Activated CD4-positive, alpha-beta T cell treated with anti-CD3 and anti-CD28 coated beads, Interleukin-2, amount 50 U/mL, for 16 hours (primary cell): ENCODE measurements at places on chromosomes 1 and 21.

DNA sequence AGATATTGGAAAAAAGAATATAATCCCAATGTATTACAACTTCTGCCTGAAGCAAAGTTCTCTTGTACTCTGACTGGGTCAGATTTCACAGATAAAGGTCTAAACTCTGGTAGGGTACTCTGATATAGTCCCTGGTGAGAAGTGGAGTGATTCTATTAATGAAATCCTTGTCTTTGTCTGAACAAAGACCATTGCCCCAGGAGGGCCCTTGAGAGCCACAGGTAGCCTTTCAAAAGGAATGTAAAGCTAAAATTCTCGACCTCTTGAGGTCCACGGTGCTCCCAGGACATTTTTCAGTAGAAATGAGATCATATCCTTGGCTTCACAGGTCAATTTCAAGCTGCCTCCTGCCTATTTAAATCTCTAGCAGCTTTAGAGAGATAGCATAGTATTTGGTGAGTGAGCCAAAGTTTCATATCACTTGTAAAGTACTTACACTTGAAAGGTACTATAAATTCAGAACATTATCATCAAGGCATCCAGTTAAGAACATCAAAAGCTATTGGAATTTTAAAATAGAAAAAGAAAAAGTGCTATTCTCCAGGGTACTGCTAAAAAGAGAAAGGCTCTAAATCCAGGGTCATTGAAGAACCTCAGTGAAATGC lies 10.1 kb downstream of the TNNI3K start:
- DNase-seq, result no peak

DNA sequence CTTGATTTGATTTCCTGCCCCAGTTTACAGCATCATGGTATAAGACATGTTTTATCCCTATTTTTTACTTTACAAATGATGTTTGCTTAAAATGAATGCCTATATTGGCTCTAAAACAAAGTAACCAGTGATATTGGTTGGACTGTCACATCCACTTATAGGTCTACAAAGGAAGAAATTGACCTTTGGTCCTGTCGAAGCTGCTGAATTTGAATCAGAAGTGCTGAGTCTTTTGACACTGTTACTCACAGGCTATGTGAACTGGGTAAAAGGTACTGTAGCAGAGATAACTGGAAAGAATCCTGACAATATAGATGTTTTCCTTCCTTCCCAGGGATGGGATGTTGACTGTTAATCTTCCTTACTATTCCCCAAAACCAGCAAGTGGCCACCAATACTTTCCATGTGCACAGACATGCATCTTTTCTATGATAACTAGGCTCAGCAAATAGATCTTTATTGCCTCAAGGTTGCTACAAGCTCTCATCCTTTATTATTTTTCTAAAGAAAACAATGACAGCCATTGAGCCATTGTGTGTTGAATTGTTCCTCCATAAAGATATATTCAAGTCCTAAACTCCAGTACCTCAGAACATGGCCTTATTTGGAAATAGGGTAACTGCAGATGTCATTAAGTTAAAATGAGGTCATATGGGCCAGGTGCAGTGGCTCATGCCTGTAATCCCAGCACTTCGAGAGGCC lies 175.9 kb upstream of the NR5A2 start:
- DNase-seq, result no peak

DNA sequence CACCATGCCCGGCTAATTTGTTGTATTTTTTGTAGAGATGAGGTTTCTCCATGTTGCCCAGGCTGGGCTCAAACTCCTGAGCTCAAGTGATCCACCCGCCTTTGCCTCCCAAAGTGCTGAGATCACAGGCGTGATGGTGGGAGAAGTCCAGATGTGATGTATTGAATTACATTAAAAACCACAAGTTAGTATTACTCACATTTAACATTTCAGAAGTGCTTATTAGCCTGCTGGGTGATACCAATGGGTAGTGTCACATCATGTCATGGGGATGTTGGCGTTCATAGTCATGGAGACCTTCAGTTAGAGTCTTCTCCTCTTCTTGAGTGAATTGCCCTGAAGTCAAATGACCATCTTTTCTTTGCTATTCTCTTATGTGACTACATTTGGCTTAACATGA lies 63.6 kb upstream of the VAMP3 start:
- no peak for DNase-seq

DNA sequence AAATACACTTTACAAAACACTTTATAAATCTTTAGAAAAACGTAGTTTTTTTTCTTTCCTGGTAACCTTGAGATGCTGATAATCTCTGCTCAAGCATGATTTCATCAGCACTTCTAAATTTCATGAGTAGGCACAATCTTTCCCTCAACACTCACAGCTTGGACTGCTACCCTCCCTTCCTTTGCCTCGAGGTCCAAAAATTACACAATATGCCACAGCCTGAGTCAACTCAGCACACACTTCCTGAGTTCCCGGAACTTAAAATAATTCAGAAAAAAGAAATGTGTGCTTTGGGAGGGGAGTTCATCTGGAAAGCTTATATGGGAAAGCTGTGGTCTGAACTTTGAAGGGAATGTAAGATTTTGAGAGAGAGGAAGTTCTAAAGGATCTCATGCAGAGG lies 5.9 kb downstream of the CLCA2 start:
- peak; percentile 77 for DNase-seq

- DNase-seq, result peak; percentile 88
These were observed 21.0 kb downstream of the S100A10 start for GRCh38 chr1:151972542-151973248.

DNA sequence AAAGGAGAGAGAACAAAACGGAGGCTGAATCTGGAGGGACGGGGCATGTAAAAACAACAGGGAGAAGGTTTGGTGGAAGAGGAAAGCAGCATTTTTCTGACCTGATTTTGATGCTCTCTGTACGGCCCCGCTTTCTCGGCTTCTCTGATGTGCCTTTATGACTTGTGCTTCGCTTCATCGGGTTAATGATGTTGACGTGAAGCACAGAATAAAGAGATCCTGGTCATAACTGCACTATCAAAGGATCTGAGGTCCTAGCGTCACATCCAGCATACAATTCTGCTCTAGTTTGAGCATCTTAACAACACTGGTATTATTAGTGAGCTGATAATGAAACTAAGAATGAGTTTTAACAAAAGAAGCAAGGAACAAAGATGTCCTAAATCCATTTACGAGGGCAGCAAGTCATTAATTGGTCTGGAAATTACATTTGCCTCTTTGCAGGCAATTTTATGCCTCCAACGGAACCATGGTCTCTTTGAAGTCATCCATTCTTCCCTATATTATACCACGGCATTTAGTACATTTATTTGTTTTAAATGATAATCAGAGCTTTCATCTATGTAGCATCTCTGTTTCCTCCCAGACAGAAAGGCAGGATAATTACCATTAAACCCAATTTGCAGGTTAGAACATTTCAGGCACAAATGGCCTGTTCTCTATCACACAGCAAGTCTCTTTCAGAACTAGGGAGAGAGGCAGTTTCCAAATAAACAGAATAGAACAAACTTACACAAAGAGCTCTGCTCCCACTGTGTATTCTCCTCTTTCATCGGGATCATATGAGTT lies 45.3 kb upstream of the B3GALNT2 start:
- no peak for DNase-seq

DNA sequence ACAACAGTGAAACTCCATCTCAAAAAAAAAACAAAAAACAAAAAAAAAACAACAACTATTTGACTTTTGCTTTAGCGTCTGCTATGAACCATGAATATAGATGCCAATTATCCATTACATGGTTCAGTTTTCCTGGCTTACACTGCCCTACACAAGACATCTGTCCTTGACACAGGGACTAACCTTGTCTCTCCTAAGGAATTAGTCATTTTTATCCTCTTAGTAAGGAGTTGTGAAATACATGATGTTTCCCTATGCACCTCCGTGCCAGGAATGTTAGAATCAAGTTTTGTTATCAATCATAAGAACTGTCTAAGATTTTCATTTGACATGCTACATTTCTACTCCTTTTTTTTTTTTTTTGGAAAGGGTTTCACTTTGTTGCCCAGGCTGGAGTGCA lies 241.8 kb downstream of the KIF26B start:
- DNase-seq, result no peak

GRCh38 chr21:7933923-7934322 lies 2587.5 kb upstream of the TPTE start:
- DNase-seq, result no peak

DNA sequence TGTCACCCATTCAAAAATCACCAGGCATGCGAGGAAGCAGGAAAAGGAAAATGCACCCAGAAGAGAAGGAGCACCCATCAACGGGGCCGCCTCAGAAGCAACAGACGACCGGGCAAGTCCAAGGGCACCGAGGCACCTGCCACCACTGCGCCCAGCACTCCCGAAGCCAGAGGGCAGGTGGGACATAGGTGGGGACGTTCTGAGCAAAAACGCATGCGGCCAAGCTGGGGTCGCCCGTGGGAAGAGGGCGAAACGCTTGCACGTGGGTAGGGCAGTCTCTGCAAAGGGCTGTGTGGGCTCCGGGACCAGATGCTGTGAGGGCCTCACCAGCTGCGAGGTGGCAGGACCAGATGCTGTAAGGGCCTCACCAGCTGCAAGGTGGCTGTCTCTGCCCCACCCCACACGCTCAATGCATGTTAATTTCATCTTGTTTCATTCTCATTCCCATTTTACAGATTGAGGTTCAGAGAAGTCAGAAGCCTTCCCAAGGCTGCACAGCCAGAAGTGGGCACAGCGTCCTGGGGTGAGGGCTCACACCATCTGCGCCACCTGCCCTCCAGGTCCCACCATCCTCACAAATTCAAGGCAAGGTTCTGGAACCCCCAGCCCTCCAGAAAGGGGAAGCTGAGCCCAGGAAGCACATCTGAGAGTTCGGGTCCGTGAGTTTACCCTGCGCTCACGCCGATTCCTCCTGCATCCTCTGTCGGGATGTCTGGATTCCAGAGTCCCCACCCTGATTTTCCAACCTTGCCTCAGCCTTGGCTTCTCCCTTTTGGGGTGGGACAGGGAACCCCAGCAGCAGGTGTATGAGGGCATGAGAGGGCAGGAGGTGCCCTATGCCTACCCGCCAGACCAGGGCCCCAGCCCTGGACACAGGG lies 8.2 kb upstream of the SAMD11 start:
- no peak for DNase-seq

- DNase-seq, result no peak
These were observed 58.3 kb downstream of the MSH4 start for GRCh38 chr1:75855010-75855409.

DNA sequence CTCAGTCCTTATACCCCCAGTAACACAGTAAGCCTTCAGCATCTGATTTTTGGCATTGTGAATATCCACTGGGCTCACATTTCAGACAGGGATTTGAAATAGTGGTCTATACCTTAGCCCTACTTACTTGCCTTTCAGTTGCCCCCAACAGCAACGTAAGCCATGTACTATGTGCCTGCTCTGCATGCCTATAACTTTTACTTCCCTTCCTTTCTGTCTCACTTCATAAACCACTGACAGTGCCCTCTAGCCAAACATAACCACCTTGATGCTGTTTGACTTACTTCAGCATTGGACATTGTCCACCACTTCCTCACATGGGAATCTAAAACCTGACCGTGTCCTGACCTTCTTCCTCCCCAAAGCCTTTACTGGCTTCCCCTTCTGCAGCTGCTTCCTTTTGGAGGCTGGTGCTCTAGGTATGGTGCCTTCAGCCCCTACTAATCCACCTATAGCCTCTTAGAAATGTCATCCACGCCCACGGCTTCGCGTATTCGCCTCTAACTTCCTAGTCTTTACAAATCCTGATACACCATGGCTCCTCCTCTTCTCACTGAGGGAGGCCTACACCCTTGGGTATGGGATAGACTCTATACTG lies 3.6 kb upstream of the ZNF672 start:
- no peak for DNase-seq

DNA sequence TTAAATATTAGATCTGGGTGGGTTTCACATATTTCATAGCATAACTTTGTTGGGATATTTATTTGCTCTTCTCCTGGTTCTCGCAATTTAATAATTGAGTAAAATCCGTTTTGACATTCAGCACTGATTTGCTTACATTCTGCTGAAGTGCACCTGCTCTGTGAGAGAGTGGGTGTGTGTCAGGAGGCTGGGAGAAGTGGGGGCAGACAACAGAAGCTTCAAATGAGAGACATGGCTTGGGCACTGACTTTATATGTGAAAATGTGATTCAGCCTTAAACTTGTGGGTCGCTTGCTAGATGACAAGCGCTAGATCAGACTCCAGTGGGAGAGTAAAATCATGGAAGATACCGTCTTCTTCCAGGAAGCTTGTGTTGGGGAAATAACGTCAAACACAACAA lies 32.4 kb upstream of the KCNA2 start:
- DNase-seq, result no peak

- DNase-seq, result peak; percentile 32
These were observed 790 bp downstream of the RPS8 start for GRCh38 chr1:44775930-44776729.

GRCh38 chr1:233075915-233076295 lies 125.5 kb downstream of the NTPCR start:
- DNase-seq, result no peak

GRCh38 chr1:11731691-11732283 lies 4.1 kb upstream of the AGTRAP start:
- DNase-seq, result no peak

DNA sequence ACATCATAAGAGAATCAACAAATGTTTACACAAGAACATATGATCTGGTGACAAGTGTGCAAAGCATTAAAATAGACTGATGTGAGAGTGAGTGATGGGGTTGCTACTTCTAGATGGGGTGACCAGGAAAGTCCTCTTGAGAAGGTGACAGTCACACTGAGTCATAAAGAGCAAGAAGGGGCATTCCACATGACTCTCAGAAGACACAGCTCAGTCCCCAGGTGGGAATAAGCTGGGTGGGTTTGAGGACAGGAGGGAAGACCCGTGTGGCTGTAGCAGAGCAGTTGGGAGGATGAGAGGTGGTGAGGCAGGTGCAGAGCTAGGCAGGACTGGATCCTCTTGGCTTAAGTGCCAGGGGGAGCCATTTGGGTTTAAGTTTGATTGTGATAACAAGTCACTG lies 53.1 kb downstream of the TNR start:
- no peak for DNase-seq

DNA sequence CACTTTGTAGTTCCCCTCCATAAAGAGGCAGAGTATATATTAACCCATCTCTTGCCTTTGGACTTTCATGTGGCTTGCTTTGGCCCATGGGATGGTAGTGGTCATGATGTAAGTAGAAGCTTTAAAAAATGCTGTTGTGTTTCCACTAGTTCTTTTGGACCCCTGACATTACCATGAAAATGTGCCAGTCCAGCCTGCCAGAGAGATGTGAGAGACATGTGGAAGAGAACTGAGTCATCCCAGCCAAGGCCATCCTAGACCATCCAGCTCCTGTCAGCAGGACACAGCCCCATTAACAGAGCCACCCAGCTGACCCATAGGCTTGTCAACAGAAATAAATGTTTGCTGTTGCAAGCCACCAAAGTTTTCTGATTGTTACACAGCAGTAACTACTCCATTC lies 3.9 kb upstream of the CD101 start:
- no peak for DNase-seq
